ENCODE measurements at places on chromosomes 6 and 20.
A peak's percentile ranks its signal among the peaks of the same experiment; 100 is the strongest.

- no peak for DNase-seq
These were observed 3.6 kb upstream of the BAK1 start for GRCh38 chr6:33583591-33584155.

DNA sequence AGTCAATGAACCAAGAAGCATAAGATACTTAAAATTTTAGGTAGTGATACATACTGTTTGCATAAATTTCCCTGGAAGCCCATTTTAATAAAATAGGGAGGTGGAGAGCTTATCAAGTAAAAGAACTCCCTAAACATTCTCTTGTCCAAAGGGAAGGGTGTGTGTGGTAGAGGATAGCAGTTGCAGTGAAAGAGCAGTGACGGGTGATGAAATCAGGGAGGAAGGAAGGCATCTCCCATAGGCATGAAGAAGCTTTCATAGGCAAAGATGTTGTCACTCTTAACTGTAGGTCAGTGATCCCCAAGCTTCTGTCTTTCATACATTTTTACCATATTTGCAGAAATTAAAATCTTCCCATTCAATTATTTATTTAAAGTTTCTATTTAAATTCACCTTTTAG is 60.0 kb upstream of the ZNF831 start:
- DNase-seq, result no peak

DNA sequence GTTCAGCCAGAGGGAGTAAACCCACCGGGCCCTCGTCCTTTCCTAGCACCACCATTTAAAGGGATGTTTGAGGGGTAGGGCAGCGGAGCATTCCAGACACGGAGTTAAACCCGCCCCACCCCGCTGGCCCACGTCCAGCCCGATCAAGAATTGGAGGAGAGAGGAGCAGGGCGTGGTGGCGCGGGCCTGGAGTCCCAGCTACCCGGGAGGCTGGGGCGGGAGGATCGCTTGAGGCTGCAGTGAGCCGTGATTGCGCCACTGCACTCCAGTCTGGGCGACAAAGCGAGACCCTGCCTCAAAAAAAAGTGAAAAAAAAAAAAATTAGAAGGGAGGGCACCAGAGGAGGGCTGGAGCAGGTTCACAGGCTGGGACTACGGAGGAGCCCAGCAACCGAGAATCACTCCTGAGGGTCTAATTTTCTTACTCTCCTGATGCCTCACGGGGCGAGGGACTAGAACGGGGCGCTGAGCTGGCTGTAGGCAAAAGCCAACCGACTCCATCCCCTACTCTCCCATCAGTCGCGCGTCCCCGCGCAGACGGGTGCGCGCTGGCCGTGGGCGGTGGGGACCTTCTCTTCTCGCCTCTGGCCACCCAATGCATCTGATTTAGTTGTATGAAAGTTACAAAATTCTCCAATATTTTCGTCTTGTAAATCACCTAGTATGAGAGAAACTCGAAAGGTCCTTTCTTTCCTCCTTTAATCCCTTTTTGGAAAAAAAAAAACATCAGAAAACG is 6.1 kb upstream of the HSPA1B start:
- peak; percentile 83 for DNase-seq

DNA sequence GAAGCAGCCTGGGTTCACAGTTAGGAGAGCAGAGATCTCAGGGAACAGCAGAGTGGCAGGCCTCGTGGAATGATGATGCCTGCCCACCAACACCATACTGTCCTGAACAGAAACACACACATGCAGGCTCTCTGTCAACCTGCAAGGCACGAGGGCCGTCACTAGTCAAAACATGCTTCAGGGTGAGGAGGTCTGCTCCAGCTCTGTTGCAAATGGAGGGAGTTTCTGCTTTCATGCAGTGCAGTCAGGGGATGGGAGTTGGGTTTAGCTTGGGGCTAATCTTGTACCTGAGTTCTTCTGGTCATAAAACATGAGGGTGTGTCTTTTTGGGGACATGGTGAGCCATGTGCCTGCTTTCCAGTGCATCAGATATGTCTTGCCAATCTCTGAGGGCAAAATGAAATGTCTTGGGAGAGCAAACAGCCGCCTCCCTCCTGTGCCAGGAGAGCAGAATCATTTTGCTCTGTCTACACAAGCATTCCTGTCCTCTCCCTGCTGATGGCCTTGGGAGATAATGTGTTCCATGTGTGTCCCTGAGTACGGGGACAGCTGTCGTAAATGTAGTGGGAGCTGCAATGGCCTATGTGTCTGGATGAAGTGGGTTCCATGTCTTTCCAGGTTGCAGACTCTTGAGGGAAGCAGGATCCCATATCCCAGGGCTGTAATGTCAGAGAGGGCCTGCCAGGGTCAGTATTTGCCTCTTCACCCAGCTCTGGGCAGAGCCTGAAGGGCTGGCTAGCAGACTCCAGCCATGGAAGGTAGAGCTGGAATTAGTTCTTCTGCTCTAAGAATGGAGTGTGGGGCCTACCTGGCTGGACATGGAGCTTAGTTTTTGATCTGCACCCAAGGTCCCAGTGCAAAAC is 40.6 kb downstream of the MAFB start:
- DNase-seq, result no peak

DNA sequence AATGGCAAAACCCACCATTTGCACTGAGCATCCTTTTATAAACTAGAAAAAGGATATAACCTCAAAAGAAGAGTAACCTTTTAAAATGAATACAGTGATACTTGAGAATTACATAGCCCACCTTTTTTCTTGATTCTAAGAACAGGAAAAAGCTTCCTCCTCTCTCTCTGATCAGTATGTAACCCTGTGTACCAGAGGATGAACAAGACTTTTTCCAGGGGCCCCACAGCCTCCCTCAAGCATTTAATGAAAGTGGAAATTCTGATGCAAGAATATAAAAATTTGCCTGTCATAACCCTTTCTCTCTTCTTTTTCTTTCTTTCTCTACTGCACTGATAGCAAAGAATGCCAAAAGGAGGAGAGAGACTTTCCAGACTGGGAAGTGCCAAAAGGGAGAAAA is 64.2 kb upstream of the BTN3A2 start:
- no peak for DNase-seq

- no peak for DNase-seq
These were observed 258.7 kb downstream of the LRFN2 start for GRCh38 chr6:40328386-40328985.

DNA sequence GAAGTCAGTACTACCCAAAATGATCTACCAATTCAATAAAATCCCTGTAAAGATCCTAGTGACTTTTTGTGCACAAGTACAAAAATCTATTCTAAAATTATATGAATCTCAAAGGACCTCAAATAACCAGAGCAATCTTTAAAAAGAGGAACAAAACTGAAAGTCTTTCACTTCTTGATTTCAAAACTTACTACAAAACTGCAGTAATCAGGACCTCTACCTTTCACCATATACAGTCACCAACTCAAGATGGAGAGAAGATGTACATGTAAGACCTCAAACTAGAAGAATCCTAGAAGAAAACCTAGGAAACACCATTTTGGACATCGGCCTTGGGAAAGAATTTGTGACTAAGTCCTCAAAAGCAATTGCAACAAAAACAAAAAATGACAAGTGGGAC is 109.5 kb upstream of the CD93 start:
- DNase-seq, result no peak

GRCh38 chr6:155495011-155495768 is 39.6 kb upstream of the NOX3 start:
- no peak for DNase-seq

DNA sequence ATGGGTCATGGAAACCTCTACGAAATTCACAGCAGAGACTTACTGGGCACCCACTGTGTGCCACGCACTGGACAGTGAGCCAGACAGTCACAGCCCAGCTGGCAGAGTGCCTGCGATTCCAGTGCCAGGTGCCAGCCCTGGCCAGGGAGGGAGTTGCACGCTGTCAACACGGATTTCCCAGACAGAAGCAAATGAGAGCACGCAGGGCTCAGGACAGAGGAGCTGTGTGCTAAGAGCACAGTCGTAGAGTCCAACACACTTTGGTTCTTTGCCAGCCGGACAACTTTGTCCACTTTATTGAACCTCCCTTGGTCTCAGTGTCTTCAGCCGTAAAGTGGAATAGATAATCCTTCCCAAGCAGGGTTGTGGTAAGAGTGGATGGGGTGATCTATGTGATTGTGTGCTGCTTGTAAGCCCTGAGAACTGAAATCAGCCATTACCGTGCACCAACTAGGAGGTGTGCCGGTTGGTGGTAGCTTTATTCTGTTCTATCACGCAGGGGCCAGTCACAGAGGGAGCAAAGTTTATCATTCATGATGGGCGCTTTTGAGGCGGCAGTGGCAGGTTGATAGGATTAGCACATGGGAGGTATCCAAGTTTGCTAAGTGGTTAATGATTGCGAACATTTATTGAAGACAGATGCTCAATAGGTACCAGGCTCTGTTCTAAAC is 40.6 kb downstream of the SIRPA start:
- DNase-seq, result no peak
